ENCODE measurements at places on chromosomes 7 and 10.

DNA sequence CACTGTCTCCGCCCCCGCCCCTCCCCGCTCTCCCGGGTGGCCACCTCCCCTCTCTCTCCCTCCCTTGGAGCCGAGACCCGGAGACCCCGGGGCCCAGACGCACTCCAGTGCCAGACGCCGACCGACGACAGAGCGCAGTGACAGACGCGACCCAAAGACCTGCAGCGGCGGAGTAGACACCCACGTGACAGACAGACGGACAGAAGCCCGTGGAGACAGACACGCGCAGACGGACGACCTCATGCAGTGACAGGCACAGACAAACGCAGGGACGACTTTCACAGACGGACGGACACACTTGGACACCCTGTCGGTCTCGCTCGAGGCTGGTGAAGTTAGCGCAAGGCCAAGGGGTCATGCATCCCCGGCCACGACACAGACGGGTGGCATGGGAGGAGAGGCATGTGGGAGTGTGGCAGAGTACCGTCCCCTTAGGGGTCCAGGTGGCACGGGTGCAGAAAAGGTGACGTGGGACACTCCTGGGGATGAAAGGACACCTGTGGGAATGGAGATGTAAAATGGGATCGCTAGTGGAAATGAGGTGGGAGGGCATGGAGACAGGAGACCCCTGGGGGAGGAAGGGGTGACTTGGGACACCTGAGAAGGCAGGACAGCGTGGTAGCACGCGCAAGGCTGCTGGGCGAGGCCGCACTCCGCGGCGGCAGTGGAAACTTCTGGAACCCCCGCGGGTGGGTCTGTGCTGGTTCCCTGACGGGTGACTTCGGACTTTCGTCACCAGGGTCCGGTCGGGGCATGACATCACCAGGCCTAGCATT lies 456 bp upstream of the ACHE start:
- peak; percentile 81 for DNase-seq

DNA sequence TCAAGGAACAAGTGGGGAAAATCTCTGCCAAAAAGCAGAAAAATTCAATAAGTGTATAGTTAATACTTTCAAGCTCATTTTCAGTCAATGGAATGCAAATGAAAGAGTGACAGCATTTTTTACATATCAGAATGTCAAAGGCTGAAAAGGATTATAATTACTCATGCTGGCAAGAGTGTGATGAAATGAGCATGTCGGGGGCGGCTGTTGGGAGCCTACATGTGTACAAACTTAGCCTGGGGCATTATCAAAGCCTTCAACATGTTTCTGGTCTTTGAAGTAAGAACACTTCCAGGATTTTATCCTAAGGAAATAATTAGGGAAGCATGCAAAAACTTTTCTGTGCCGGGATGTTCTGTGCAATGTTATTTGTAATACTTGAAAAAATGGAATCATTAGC lies 221.7 kb upstream of the LYZL1 start:
- DNase-seq = no peak

GRCh38 chr7:45145881-45146280 lies 11.7 kb upstream of the RAMP3 start:
- no peak for DNase-seq

DNA sequence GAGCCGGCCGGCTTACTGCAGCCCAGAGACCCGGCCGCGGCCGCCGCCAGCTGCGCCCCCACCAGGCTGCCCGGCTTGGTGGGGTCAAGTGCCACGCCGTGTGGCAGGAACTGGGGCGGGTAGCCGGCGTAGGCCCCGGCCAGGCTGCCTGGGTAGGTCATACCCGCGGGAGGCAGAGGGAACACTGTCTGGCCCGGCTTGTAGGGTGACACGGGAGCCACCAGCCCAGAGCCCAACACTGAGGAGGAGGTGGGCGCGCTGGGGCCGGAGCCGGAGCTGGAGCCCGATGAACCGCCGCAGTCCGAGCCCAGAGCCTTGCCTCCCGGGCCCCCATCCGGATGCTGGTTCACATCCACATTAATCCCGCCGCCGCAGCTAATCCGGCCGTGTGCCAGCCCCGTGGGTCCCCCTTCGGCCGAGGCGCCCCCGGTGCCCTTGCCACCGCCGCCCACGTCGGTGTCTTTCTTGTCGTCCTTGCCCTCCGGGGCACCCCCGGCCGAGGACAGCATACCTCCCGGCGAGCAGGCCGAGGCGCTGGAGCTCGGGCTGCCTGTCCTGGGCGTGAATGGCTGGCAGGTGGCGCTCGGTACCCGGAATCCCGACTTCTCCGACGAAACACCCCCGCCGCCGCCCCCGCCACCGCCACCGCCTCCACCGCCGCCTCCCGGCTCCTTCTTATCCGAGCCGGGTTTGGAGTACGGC lies 2.0 kb downstream of the ZNF503 start:
- peak; percentile 88 for DNase-seq

GRCh38 chr7:2248984-2249694 lies 7.1 kb downstream of the NUDT1 start:
- peak; percentile 74 for DNase-seq

DNA sequence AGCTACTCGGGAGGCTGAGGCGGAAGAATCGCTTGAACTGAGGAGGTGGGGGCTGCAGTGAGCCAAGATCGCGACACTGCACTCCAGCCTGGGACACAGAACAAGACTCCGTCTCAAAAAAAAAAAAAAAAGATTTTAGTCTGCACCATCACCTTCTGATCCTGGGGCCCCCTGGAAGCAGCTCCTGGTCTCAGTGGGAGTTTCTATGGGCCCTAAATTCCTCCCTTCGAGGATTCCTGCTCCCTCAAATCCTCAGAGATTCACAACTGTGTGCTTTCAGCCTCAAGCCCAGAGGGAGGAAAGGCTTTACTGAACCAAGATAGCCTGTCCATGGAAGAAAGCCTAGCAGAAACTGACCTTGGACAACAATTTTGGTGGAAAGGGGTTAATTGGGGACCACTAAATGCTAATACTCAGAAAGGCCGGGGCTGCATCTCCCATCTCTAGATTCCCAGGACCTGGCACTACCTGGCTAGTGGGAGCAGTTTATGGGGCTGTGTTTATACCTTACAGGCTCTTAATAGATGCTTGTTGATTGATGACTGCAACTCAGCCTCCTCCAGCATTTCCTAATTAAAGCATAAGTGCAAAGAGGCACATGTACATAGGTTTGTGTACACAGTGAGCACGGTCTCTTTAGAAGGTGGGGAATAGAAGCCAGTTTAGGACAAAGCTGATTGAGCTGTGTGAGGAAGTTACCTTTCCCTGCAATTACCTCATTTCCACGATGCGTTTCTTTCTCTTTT lies 9.2 kb upstream of the FGFR2 start:
- no peak for DNase-seq

GRCh38 chr7:80708123-80708522 lies 69.7 kb downstream of the CD36 start:
- DNase-seq = no peak

- no peak for DNase-seq
Observed at GRCh38 chr10:16384021-16384420, 52.8 kb upstream of the PTER start.

DNA sequence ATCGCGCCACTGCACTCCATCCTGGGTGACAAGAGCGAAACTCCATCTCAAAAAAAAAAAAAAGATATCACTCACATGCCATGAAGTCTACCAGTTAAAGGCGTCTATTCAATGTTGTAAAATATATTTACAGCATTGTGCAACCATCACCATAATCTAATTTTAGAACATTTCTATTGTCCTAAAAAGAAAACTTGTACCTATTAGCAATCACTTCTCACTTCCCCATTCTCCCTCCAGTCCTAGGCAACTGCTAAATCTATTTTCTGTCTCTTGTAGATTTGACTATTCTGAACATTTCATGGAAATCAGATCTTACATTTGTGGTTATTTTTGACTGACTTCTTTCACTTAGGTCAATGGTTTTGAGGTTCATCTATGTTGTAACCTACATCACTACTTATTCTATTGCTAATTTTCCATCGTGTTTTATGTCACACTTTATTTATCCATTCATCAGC lies 25.2 kb upstream of the OTUD1 start:
- peak; percentile 30 for DNase-seq

GRCh38 chr10:89428877-89429276 lies 14.5 kb downstream of the IFIT5 start:
- DNase-seq = no peak

DNA sequence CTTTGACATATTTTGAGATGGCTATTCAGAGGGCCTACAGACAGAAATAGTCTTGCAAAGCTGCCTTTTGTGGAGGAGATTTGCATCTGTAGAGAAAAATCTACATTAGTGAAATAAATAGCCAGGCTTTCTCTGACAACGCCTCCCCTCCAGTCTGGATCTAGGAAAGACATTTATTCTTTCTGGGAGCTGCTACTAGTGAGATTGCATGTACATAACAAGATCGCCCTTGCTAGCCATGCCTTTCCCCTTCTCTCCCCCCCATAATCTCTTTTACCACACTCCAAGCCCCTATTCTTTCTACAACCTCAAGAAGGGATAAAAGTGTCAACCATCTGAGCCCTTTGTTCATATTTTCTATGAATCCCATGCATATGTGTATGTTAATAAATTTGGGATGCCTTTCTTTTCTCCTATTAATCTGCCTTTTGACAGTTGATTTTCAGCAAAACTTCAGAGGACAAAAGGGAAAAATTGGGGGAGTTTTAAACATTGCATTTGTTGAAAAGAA lies 194.2 kb downstream of the SNX13 start:
- DNase-seq = no peak

DNA sequence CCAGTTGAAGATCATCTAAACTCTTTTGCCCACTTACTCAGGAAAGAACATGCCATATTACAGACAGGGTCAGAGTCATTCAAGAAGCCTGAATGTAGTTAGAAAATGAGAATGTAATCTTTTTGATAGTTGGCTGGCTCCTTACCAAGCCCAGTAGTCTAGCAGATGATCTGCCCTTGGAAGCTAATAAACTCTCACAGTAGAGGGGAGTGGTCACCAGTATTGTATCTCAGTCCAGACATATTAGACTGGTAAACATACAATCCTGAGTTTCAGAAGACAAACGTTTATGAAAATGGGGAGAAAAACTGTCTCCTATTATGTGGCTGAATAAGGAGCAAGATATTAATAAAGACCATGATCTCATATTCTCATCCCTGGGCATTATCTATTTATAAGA lies 65.3 kb downstream of the SEPTIN7 start:
- no peak for DNase-seq

- DNase-seq = no peak
Observed at GRCh38 chr10:49595003-49595712, 15.0 kb upstream of the SLC18A3 start.

DNA sequence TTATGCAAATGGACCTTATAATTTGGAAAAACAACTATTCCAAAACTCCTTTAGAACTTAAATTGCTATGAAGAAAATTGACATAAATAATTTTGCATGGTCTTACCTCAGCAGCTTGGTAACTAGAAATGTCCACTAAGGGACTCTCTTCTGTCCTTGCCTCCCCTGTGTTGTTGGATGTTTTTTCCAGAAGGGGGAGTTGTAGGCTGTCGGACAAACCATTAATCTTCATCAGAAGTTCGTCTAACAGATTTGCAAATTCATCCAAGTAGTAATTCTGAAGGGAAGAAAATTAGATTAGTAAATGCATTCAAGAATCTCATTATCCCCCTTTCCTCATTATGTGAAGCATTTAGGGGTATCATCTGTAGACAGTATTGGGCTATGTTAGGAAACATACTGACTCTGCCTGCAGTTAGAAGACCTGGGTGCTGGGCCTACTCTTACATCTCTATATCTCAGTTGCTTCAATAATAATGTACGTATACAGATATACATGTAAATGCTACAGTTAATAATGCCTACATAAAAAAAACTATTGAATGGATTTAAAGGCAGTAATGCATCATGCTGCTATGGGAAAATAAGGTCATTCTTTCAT lies 155.6 kb downstream of the PKD1L1 start:
- DNase-seq = no peak

GRCh38 chr10:91798649-91799611 lies 704 bp downstream of the TNKS2 start:
- peak; percentile 34 for DNase-seq

DNA sequence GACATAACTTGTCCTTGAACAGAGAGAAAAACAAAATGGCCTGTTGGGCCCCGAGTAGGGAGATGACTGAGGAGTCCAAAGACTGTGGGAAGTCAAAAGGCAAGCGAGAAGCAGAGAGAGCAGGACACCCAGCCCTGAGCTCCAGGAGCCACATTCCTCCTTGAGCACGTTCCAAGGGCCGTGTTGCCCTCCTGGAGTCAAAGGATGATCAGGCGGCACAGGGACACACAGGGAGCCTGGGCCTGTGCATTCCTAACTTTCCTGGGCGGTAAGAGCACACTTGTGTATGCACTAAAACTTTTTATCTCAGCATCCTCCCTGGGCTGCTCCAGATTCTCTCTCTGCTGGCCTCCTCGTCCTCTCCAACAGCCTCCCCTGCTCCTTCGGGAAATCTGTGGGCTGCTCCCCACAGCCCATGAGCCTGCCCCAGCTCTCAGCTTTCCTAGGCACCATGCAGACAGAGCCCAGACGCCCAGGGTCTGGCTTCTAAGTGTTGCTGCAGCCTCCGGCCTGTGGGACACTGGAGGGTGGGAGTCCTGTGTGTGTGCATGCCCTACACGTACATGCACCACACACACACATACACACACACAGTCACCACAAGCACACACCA lies 281.8 kb downstream of the POU6F2 start:
- no peak for DNase-seq

DNA sequence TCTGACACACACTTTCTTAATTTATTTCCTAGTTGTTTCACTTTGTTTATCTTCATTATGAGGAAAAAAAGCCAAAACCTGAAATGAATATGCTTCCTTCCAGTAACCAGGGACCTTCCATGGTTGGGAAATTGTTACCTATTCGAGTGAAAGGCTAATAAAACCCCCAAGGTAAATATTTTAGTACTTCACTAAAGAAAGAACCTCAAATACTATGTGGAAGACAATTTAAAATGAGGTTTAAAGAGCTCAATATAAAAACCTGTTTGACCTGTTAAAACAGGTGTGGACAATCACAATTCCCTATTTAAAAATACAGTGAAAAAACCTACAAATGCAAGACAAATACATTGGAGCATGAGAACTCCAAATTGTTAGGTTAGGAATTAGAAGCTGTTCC lies 192.6 kb downstream of the CFTR start:
- DNase-seq = no peak

- DNase-seq = no peak
Observed at GRCh38 chr7:116733924-116734580, 62.1 kb downstream of the MET start.

- DNase-seq = no peak
Observed at GRCh38 chr10:97927622-97928021, 78.0 kb downstream of the GOLGA7B start.

- DNase-seq = peak; percentile 29
Observed at GRCh38 chr10:111360260-111360925, 283.6 kb downstream of the ADRA2A start.

DNA sequence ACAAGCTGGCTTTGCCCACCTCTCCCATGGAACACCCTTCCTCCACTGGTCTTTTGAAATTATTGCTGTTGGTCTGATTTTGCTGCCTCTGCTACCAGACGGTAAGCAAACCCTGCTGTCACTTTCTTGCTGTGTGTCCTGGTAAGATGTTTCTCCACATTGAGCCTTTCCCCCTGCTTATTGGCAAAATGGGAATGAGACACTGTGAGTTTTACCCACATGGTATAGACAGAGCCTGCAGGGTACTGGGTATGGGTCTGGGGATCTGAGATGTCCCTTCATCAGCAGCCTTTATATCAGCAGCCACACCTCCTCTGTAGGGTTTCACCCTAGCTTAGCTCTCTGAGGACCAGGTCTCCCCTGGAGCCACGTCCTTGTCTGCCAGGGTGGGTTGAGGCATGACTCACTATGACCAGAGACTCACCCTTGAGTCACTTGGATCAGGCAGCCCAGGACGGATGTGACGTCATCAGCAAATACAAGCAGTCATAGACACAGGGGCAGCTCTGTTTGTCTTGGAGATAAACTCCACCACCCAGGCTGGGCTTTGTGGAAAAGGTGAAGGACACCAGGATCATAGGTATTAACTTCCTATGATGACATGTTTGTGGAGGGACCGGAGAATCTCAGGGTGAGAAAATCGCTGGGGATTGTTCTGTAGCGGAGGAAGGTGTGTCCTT lies 17.9 kb upstream of the BAIAP2L1 start:
- no peak for DNase-seq
